ENCODE measurements at places on chromosomes 16 and 17. TPM values are rescaled to one million over a fixed set of nuclear protein-coding genes. Genes with fewer than 3 reads are reported as not detected.

The CDK5RAP3 gene
- total RNA-seq = 352 TPM

DNA sequence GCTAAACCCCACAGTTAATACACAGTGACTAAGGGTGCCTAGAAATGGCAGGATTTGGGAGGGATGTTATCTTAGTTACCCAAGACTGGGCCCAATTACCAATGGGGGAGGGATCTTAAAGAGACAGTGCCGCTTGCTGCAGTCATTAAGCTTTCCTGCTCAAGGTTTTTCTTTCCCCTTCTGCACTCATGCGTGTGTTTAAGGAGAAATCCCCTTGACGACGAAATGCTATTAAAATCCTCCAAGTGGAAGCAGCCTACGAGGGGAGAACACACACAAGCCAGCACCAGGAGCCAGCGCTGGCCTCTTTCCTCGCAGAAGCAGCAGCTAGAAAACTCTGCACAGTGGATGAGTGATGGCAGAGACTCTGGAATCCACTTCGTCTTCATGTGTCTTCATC lies 22.0 kb downstream of the SALL1 start:
- H3K36me3 ChIP-seq = no peaks in the 10 kb centered on the region
- no peak for DNase-seq
- H3K27me3 ChIP-seq = peaks cover 41% of the 10 kb centered on the region
- H3K4me1 ChIP-seq = no peaks in the 10 kb centered on the region
- H3K4me3 ChIP-seq = no peak overlapping the region
- H3K27ac ChIP-seq = no peak overlapping the region

The TMEM107 gene
- total RNA-seq = 19.4 TPM

DNA sequence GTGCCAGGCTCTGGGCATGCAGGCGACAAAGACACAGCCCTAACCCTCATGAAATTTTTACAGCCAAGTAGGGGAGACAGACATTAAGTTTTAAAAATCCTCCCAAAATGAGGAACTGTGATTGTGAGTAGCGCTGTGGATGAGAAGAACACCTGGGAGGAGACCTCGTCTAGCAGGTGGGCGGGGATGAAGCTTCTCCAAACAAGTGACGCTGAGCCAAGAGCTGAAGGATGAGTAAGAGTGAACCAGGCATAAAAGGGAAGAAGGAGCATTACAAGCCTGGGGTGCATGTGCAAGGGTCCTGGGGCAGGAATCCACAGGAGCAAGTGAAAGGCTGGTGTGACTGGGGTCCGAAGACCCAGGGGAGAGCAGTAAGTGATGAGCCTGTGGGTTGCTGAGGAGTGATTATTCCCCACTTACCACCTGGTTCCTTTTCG lies 149.4 kb upstream of the HS3ST2 start:
- H3K4me1 ChIP-seq = no peaks in the 10 kb centered on the region
- no peak overlapping the region for H3K4me3 ChIP-seq
- no peak overlapping the region for H3K27ac ChIP-seq
- H3K36me3 ChIP-seq = no peaks in the 10 kb centered on the region
- no peak for DNase-seq
- peaks cover 4% of the 10 kb centered on the region for H3K27me3 ChIP-seq

All from naive thymus-derived CD8-positive, alpha-beta T cell (primary cell).